RCC 7860 (cell line): ENCODE measurements at places on chromosomes 12 and 14.

GRCh38 chr14:29925736-29926135, 1.9 kb downstream of the PRKD1 start:
- no peak for DNase-seq

- no peak for DNase-seq
These were observed 153.7 kb upstream of the ABCD2 start for GRCh38 chr12:39773266-39773665.

GRCh38 chr12:91161009-91161408, 21.6 kb downstream of the DCN start:
- DNase-seq: no peak

DNA sequence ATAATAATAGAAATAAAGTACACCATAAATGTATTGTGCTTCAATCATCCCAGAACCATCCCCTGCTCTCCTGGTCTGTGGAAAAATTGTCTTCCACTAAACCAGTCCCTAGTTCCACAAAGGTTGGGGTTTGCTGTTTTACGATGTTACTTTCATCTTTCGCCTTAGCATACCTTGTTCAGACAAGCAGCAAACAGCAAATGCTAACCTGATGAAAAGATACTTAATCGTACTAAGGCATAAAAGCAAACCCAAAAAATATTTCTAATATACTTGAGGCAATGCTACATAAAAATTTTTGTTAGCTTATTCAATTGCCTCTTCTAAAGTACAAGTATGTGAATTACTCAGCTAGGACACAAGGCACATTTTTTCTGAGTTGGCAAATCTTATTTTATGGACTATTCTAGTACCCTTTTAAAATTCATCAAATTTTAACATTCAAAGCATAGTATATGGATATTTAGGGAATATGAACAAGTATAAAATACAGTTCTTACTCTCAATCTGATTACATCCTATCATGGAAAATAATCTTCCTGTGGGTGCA, 97.1 kb upstream of the PLEKHG7 start:
- no peak for DNase-seq

- no peak for DNase-seq
These were observed 86.5 kb downstream of the FOXA1 start for GRCh38 chr14:37508503-37508902.

DNA sequence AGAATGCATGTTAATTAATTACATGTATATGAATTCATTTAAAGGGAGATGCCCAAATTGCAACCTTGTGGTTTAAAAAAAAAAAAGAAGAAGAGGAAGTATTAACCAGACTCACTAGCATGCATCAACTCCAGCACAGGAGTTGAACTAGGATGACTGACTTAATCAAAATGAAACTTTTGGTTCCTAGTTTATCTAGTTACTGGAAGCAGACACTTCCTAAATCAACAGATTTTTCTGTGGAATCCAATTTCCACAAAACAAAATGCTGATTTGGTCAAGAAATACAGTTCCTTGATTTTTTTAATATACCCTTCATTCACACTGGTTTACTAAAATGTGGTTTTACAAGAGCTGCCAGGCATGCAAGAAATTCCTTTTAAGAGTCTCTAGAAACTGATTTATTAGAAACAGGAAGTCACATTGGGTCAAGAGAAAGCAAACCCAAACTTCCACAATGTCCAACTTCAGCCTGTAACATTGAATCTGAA, 41.6 kb downstream of the ITPR2 start:
- DNase-seq: no peak

GRCh38 chr14:74572726-74573301, 39.2 kb downstream of the LTBP2 start:
- no peak for DNase-seq

GRCh38 chr14:92954933-92955332, 32.0 kb downstream of the CHGA start:
- no peak for DNase-seq

GRCh38 chr12:58491306-58491705, 429.0 kb downstream of the LRIG3 start:
- DNase-seq: no peak

- DNase-seq: peak; percentile 46
These were observed 698.8 kb upstream of the LMO3 start for GRCh38 chr12:17304503-17305347.
